ENCODE measurements at places on chromosomes 4 and X.

DNA sequence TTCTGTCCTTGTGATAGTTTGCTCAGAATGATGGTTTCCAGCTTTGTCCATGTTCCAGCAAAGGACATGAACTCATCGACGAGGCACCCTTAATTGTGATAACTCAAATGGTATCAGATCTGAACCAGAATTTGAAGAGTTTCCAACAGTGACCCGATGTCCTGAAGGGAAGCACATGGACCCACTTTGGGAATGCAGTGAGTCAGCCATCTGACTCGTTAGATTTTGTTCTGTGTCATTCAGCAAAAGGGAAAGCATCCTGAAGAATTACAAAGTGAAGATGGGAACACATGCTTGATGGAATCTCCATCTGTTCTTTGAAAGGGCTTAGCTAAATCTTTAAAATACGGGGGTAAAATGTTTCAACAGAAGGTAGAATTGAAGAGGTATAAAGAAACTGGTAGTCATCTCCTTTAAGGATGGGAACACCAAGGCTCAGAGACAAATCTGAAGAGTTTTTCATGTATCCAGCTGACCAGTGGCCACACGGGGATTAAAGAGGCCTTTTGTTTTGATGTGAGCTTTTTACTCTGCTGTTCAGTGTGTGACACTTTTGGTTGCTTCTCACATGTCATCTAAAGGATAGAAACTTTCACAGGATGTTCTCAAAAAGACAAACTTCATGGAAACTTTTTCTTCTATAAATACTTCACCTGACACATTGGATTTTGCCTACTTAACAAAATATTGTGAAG, 393.8 kb downstream of the INPP4B start:
- no peak for DNase-seq

DNA sequence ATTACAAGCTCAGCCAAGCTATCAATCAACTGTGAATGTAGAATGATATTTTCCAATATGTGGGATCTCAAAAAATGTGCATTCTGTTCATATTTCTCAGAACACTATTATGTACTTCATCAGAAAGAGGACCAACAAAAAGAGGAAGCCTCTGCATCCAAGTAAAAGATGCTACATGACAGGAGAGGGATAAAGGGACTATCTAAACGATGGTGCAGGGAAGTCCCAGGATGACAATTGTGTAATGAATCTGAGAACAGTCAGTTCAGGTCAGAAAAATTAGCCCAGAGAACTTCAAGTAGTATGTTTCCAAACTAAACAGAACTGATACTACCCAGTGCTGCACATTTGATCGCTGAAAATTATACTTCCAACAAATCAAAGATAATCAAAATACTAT, 127.0 kb downstream of the ZNF330 start:
- no peak for DNase-seq

- DNase-seq = peak; percentile 46
Observed at GRCh38 chrX:103554687-103555424, 30.5 kb upstream of the TCEAL4 start.

DNA sequence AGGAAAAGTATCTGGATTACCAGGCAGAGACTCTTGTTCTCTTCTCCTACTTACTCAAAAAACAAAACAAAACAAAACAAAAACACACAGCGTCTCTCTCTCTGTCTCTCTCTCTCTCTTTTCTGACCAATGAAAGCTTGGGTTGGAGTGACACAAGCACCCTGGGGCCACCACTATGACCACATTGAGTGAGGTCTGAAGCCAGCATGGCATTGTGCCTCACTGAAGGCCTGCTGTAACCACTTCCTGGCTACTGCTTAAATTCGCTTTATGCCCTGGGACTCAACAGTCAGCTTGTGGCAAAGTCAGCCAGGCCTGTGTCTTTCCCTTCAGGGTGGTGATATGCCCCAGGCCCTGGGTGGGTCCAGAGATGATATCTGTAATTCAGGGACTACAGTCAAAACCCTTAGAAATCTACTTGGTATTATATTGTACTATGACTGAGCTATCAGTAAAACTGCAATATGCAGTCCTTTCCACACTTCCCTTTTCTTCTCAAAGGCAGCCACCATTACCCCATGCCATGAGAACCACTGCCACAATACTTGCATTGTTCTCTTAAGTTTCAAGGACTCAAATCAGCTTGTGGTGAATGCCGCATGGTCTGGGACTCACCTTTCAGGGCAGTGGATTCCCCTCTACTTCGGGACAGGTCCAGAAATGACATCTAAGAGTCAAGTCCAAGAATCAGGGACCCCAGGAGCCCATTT, 606.8 kb upstream of the KLHL4 start:
- DNase-seq = no peak

DNA sequence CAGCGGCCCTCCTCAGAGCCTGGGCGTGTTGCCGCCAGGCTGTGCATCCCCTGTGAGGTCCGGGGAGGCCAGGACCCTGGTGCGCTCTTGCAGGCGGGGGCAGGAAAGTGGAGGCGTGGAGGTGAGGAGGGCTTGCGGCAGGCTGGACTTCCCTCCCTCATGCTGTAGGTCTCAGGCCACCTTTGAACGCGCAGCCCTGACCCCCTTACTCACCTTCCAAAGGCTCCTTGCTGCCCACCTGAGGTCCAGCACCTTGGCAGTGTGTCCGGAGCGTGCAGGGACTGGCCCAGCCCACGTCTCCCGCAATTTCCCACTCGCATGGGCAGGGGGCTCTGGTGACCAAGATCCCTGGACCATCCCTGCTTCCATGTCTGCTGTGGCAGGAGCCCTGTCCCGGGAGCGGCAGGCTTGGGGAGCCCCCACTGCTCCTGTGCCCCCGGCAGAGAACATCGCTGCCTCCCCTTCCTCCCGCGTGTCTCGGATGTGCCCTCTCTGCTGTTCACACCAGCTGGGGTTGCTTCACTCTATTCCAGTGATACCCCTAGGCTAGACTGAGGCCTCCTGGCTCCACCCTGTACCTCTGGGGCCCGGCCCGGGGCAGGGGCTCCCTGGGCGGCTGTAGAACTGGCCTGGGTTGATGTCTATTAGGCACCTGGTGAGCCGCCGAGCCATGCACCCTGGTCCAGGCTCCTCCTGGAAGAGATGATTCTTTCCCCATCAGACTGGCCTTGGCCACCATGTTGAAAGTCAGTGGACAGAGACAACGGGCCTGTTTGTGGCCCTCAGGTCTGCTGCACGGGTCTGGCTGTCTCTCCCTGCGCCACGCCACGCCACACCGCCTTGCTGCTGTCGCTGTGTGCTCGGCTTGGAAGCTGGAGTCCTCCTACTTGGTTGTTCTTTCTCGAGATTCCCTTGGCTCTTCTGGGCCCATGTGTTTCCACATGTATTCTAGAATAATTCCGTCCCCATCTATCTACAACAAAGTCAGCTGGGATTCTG, 95.4 kb upstream of the ADRA2C start:
- DNase-seq = no peak

DNA sequence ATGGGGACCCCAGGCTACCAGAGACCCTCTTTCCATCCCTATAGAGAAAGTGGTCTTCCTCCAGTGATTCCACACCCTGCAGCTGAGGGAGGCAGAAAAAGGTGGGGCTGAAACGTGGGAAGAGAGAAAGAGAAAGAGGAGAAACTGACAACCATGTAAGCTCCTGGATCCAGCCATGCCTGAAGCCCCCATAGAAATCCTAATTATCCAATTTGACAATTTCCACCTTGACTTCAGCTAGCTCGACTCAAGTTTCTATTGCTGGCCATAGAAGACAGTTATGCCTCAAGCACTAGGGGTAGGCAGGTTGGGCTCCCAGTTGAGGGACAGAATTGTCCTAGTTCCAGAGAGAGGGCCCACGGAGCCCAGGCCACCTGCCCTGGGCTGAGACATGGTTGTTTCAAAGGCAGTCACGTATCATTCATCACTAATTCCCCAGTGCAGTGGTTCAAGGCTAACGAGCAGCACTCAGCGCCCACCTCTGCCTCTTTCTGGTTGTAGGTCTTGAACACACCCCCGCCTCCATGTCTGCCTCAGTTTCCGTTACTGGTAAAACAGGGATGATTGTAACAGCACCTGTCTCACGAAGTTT, 39.8 kb upstream of the ASMTL start:
- DNase-seq = no peak

DNA sequence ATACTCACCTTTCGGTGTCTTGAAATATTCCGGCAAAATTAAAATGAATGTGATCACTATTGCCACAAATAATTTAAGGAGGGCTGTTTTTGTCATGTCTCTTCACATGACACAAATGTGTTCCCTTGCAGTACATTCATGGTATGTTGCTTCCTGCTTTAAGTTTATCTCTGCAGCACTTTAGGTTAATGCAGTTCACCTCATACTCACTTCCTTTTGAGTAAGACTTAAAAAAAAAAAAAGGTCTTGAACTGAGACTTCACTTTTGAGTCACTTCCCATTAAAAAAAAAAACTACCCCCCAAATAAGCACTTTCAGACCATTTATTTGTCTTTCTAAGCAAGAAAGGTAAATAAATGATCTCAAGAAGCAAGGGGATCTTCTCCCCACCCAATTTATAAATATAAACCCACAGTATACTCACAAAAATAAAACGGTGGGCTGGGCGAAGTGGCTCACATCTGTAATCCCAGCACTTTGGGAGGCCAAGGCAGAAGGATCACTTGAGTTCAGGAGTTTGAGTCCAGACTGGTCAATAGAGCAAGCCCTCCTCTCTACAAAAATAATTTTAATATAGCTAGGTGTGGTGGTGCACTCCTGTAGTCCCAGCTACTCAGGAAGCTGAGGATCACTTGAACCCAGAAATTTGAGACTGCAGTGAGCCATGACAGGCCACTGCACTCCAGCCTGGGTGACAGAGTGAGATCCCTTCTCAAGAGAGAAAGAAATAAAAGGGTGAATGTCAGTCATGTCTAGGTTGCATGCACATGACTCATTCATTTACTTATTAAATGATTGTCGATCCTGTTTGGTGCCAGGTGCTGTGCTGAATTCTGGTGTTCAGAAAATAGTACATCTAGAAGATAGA, at the start of gene TMEM156:
Gene TMEM156 (minus strand): TSS at position 192 of the 868 bp plus-strand sequence. CDS start 96 bp downstream, at position 96.
- DNase-seq = no peak

DNA sequence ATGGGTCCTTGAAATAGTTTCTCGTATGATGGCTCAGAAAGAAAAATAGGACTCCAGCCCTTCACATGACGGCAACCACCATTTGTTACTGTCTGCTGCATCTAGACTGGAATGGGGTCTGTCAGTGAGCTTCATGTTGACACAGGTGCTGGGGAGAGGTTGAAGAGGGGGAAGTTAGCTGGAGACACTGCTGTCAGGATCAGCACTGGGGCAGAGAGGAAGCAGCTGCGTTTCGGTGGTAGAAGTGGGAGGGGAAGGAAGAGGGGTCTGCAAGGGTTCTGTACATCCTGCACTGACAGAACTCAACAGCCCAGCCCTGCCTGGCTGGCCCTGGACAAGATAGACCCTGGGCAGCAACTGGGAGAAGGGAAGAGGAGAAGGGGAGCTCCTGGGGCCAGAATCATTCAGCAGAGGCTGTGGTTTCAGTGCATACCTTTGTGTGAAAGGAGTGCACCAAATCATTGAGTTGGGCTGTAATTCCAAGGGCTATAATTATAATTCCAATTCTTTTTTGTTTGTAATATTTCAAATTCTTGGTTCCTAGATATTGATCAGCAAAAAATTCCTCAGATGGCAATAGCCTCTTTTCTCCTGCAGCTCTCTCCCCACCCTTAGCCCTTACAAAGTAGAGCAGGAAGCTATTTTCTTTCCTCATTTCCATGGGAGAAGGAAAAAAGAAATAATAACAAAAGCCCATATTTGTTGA, 119.4 kb upstream of the C1GALT1C1 start:
- DNase-seq = no peak

DNA sequence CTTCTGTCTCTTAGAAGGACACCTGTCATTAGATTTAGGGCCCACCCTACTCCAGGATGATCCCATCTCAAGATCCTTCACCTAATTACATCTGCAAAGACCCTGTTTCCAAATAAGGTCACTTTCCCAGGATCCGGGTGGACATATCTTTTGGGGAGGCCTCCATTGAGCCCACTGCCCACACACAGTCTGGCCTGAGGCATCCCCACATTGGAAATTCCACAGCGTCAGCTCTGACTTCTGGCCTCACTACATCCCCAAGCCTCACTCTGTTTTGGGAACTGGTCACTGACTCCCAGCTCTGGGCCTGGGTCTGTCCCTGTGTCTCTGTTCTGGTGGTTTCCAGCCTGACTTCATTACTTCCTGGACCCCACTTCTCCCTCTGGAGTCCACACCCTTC, 285.5 kb downstream of the CRLF2 start:
- no peak for DNase-seq

- no peak for DNase-seq
Observed at GRCh38 chrX:110201799-110202198, 116.1 kb downstream of the AMMECR1 start.

DNA sequence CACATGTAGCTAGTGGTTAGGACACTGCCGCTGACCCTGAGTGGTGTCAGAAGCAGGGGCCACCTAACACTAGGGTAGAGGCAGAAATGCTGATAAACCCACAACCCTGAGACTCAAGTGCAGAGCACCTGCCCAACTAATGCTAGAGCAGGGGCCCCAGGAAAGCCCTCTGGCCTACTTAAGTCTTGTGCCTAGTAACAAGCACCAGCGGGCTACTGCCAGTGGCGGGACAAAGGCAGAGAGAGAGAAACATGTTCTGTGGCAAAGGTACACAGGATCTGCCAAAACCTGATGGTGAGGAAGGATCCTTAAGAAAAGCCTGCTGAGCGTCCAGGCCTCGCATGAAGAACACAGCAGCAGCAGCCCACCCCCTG, 172.4 kb downstream of the PRDM5 start:
- no peak for DNase-seq

GRCh38 chr4:143679434-143679833, 21.0 kb downstream of the FREM3 start:
- no peak for DNase-seq

GRCh38 chrX:397575-397974, 10.9 kb upstream of the PPP2R3B start:
- no peak for DNase-seq

- no peak for DNase-seq
Observed at GRCh38 chr4:16794816-16795445, 103.5 kb downstream of the LDB2 start.

- no peak for DNase-seq
Observed at GRCh38 chrX:15098505-15098904, 171.4 kb downstream of the ASB9 start.

GRCh38 chr4:128665514-128665913, 144.0 kb upstream of the JADE1 start:
- no peak for DNase-seq
